ENCODE measurements at places on chromosomes 16 and 17. TPM values are rescaled to one million over a fixed set of nuclear protein-coding genes. Genes with fewer than 3 reads are reported as not detected.
A peak's percentile ranks its signal among the peaks of the same experiment; 100 is the strongest.

The KRTAP2-3 gene
- not detected for total RNA-seq

The SP6 gene
- total RNA-seq = 1.1 TPM

The KIF22 gene
- 59.2 TPM for total RNA-seq

The C16orf74 gene
- 0.50 TPM for total RNA-seq

The TPSD1 gene
- 0.14 TPM for total RNA-seq

The DNAAF8 gene
- 3.2 TPM for total RNA-seq

The NUTF2 gene
- 115 TPM for total RNA-seq

The SLFN14 gene
- not detected for total RNA-seq

The DEXI gene
- 19.3 TPM for total RNA-seq

The TNFRSF13B gene
- not detected for total RNA-seq

The TCF25 gene
- 191 TPM for total RNA-seq

The NOB1 gene
- 73.0 TPM for total RNA-seq

The BIRC5 gene
- total RNA-seq = 30.1 TPM

The ABCC6 gene
- 1.6 TPM for total RNA-seq

The PITPNM3 gene
- total RNA-seq = 10.1 TPM

DNA sequence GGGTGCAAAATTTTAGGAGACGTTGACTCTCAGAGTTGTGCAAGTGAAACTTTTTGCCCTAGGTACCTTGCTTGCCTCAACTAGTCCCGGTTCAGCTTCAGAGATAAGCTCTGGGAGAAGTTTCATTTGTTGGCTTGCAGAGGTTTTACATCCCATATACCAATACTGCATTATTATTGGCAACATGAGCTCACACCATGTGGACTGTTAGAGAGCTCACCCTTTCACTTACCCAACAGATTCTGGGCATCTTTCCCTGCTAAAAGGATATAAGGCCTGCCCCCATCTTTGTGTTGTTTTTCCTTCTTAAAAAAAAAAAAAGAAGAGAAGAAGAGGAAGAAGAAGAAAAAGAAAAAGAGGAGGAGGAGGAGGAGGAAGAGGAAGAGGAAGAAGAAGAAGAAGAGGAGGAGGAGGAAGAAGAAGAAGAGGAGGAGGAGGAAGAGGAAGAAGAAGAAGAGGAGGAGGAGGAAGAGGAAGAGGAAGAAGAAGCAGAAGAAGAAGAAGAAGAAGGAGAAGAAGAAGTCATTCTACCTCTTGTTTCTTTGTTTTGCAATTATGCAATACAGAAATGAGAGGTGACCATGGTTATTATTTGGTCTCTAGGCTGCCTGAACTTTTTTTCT, 292.6 kb upstream of the IRX3 start:
- no peak for ATAC-seq

- ATAC-seq = no peak
These were observed 9.9 kb upstream of the GUCY2D start for GRCh38 chr17:7992516-7992915.

DNA sequence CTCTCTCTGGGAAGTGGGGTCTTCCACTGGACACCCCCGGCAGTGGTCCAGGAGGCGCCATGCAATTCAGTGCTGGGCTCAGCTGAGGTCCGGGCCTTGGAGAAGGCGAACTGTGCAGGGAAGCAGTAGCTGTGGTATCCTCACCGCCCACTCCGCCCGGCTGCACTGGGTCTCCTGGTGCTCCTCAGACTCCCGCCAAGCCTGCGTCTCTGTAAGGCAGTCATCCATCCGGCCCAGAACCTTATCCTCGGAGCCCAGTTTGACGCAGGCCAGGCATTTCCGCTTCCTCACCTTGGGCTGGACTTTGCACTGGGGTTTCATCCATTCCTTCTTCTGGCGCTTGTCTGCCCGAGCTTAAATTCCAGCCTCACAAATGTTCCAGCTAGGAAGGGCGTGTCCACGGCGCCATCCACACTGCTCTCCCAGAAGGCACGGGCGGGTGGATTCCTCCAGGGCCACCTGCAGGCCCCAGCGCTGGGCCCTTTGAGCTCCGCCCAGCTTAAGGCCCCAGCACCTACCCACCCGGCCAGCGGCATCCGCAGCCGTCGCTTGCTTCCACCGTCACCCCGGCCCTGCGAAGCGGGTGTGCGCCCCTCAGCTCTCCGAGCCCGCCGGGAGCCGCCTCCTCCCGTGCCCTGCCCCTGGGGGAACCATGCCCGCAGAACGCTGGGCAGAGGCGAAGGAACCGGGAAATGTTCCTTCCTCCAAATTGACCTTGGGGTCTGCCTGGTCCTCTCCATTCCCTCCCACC, 1884.8 kb downstream of the TP53TG3F start:
- ATAC-seq = no peak

GRCh38 chr16:49530427-49530970, 156.9 kb downstream of the C16orf78 start:
- ATAC-seq = peak; percentile 10

DNA sequence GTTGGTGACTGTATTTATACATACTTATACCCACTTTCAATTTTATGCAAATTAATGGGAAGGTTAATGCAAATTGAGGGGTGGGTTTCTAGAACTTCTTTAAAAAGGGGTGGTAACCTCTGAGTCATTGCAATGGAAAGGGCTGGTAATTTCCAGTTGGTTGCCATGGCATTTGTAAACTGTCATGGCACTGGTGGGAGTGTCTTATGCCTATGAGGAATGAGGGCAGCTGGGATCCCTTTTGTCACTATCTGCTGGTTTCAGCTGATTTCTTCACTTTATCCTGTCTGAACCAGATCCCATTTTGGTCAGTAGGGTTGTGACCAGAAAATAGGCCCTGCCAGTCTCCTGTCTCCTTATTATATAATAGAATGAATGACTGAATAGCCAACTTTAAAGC, 1006.7 kb upstream of the GOT2 start:
- peak; percentile 52 for ATAC-seq

DNA sequence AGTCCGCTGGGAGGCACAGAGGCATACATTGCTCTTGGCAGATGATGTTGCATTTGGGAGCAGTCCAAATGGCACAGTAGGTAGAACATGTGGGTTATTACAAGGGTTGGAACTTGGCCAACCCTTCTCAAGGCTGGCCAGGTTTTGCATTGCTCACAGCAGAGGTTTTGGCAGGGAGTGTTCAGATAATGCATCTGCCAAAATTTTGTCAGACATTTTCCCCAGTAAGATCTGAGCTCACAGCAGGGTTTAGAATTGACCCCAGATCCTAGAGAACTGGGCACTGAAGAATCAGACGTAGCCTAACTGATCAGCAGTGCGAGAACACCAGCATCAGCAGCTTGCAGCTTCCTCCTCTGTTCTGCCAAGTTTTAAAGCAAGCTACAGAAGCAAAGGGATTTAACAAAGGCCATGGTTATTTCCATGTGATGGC, 468.8 kb upstream of the KIF2B start:
- ATAC-seq = no peak

DNA sequence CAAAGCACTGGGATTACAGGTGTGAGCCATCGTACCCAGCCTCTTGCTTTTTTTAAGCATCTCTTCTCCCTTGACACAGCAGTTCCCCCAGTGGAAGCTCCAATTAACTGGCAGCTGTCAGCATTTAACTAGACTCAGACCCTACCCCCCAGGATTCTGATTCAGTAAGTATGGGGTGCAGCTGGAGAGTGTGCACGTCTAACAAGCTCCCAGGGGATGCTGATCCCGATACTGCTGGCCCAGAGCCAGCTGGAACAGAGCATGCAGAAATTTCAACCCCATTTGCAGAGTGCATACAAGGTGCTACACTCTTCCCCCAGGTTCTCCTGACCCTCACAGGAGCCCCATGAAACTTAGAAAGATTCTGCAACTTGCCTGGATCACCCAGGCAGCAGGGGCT, 27.7 kb upstream of the BCO1 start:
- ATAC-seq = no peak

- peak; percentile 69 for ATAC-seq
These were observed 749 bp downstream of the GRIN2A start for GRCh38 chr16:10181196-10182162.

- no peak for ATAC-seq
These were observed 3.2 kb upstream of the PRSS21 start for GRCh38 chr16:2813771-2814221.

DNA sequence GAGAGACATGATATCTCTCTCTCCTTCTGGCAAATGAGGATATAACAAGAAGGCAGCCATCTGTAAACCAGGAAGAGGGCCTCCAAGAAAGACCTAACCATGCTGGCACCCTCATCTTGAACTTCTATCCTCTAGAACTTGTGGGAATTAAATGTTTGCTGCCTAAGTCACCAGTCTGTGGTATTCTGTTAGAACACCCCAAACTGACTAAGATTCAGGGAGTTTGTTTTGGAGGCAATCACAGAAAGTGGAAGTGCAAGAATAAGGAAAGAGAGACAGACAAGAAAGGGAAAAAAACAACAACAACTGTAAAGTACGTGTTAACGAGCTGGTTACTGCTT, 114.5 kb upstream of the GOT2 start:
- no peak for ATAC-seq

DNA sequence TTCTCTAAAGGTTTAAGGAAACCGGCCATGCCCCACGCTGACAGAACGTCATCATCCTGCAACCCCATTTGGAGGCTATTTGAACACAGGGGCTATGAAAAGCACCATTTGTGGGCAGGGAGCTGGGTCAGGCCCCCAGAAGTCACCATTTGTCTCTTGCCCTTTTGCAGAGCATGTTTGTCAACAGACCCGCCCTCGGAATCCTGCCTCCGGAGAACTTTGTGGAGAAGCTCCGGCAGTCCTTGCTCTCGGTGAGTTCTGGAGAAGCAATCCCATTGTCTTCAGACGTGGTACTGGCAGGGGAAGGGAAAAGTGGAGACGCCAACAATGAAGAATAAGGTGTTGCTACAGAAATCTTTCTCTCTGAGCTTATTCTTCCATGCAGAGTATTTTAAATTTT, 33.5 kb downstream of the TMEM186 start:
- no peak for ATAC-seq

DNA sequence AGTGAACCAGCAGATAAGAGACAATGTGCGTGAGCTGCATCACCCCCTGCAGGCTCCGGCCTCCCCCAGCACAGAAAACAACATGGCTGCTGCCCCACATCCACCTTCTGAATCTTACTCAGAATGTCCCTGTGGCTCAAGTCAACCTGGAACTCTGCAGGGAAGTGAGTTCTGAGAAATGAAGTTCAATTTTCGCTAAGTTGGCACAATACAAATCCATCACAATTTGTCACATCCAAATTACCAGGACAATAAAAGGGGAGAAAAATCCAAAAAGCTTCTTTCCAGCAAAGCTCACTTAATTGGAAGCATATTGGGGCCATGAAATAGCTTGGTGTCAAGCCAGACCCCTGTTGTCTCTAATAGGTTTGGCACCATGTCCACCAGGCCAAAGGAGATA, 38.1 kb downstream of the CLEC19A start:
- no peak for ATAC-seq

- ATAC-seq = no peak
These were observed 7.8 kb upstream of the SRL start for GRCh38 chr16:4249530-4250308.

- ATAC-seq = peak; percentile 51
These were observed 147.1 kb downstream of the WWOX start for GRCh38 chr16:78246559-78246958.

DNA sequence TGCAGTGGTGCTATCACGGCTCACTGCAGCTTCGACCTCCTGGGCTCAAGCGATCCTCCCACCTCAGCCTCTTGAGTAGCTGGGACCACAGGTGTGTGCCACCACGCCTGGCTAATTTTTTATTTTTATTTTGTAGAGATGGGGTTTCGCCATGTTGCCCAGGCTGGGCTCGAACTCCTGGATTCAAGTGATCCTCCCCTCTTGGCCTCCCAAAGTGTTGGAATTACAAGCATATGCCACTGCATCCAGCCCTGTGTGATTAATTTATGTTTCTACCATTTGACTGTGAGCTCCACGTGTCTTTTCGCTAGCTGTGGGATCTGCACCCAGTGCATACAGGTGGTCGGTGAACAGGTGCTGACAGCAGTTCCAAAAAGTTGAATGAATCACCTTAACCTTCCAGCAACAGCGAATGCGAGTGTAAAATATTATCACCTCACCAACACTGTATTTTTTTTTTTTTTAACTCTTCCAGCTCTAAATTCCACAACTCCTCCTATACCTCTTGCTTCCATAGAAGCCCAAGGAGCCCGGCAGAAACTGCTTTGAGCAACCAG, 484 bp upstream of the NUDT7 start:
- no peak for ATAC-seq

DNA sequence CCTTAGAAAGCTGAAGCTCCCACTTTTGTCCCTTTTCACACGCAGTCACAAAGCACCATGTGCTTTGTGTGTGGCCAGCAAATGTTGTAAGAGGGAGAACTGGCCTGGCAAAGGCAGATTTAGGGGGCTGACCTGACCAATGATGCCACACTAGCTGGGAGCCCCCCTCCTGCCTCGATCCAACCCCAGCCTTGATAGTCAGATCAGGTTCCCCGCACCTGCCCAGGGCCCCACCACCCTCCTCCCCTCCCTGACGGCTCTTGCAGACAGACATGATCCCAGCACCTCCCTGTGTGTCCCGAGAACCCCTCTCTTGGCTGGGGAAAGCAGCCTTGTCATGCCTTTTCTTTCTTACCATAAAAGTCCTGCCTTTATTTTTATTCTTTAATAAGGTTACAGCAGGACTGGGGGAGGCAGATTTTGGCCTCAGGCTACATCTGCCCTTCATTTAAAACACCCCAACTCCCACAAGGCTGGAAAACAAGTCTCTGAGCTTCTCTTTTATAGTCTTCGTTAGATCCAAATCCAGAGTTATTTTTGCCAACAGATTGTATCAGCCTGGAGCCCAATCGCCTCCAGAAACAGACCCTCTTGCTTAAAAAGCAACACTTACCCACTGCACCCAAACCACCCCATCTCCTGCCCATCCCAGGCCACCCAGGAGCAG, 201.8 kb upstream of the CDH5 start:
- no peak for ATAC-seq

GRCh38 chr17:63491977-63492618, 15.2 kb downstream of the ACE start:
- no peak for ATAC-seq

GRCh38 chr16:82730901-82731300, 104.1 kb downstream of the CDH13 start:
- ATAC-seq = no peak

- ATAC-seq = peak; percentile 74
These were observed 4.0 kb upstream of the IL17C start for GRCh38 chr16:88634141-88634993.

DNA sequence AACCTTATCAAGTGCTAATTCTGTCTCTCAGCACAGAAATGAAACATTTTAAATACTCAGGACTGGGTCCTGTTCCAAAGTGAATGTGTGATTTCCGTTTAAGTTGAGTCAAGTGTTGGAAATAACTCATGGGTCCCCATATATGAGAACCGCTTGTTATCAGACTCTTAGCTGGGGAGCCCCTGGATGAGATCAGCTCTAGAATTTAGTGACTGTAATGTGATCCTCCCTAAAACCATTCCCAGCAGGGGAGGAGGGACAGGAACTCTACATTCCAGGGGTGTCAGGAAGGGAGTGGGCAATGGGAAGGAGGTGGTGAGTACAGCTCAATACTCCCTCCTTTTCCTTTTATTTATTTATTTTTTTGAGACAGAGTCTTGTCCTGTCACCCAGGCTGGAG, 37.5 kb downstream of the OTOA start:
- ATAC-seq = no peak

GRCh38 chr17:71023249-71024030, 854.1 kb downstream of the KCNJ2 start:
- peak; percentile 99 for ATAC-seq

- ATAC-seq = no peak
These were observed 13.4 kb upstream of the CD300A start for GRCh38 chr17:74452841-74453661.

- peak; percentile 85 for ATAC-seq
These were observed 32.3 kb upstream of the CAPN15 start for GRCh38 chr16:495127-495748.

Data from motor neuron (in vitro differentiated cells).